ENCODE measurements at places on chromosomes 7 and 10.

DNA sequence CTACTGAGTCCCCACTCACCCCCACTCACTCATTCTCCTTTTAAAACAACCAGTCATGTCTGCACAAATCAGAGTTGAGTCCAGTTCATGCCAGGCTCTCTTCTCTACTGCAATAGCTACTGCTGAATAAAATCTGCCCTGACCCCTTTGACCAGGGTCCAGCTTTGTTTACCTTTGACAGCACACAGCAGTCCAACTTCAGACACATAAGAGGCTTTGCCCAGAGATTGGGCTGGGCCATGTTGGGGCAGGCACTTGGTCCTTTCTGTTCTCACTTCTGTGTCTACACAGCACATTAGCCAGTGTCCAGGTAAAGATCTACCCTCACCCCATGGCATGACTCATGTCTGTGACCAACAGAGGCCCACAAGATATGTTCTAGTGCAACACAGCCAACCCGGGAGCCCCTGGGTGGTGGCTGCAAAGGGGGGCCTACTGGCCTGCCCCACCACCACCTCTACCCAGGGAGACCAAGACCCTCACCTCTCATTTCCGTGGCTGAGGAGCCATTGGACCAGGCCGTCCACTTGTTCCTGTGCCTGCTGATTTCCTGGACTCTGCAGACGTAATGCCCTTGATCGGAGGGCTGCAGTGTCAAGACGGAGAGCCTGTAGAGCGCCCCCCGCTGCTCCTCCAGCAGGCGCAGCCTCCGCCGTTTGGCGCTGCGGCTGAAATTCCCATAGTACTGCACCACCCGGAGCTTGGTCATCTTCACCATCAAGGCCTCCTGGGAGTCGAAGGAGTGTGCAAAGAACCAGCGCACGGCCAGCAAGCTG is 8.0 kb downstream of the VSTM4 start:
- no peak for DNase-seq

GRCh38 chr7:115127399-115128021 is 205.6 kb downstream of the MDFIC start:
- DNase-seq = no peak

GRCh38 chr7:24779283-24779655 is 22.0 kb upstream of the GSDME start:
- no peak for DNase-seq

- no peak for DNase-seq
Observed at GRCh38 chr7:118079369-118079768, 104.6 kb upstream of the LSM8 start.

DNA sequence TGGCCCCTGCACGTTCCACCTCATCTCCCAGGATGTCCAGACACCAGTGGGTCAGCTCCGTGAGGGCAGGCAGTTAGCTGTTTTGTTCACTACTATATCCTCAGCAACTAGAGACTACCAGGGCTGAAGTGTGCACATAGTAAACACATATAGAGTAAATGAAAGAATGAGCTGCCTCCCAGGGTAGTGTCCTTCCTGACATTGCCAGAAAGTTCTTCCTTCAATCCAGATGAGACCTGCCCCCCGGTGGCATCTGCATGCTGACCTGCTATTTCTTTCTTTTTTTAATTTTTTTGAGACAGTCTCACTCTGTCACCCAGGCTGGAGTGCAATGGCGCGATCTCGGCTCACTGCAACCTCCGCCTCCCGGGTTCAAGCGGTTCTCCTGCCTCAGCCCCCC is 14.0 kb upstream of the ARPC1A start:
- DNase-seq = no peak

- no peak for DNase-seq
Observed at GRCh38 chr7:54944179-54944578, 74.6 kb upstream of the EGFR start.

- DNase-seq = no peak
Observed at GRCh38 chr7:70426249-70426880, 705.6 kb upstream of the GALNT17 start.

- DNase-seq = peak; percentile 26
Observed at GRCh38 chr10:17003151-17003550, 126.5 kb downstream of the CUBN start.

DNA sequence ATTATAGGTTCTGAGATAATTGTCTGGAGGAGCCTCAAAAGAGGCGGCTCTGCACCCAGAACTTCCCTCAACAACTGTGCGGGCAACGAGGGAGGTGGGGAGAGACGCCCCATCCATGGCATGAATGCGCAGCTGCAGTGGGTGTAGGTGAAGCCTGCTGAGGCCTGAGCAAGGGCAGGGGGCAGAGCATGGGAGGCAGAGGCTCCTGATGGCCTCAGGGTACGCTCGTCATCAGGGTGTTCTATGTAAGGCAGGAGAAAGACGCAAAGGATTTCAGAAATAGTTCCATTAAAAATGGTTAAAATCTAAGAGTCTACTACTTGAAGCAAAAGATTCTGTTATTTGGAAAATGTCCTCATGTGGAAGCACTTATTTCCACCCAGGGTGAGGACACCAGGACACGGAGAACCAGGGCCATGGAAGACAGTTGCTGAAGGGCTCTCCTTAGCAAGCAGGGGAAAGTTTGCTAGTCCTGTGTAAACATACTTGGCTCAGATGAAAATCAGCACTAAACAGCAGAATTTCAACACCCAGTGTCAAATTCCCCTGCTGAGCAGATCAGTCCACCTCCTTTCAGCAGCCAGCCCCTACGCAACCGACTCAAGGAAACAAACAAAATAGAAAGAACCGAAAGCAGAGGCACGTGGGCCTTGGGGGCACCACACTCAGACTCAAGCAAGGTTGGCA is 18.9 kb downstream of the INSIG1 start:
- DNase-seq = no peak

- DNase-seq = no peak
Observed at GRCh38 chr7:42144604-42145003, 92.4 kb downstream of the GLI3 start.

Measured in T-helper 1 cell (primary cell).